A549 treated with RU486 at 1 μM for 4 hours (cell line): ENCODE measurements at places on chromosomes 5 and 9. TPM values are rescaled to one million over a fixed set of nuclear protein-coding genes. Genes with fewer than 3 reads are reported as not detected.

Gene TMEM167A
- total RNA-seq: 58.0 to 88.2 TPM (median 79.5 TPM) in 5 replicates

Gene ZNF367
- 3.3 to 7.3 TPM (median 6.4 TPM) in 5 replicates for total RNA-seq

Gene ARL15
- 2.0 to 6.3 TPM (median 5.0 TPM) in 5 replicates for total RNA-seq

Gene SELENOP
- 0.19 to 0.67 TPM (median 0.46 TPM) in 4 of 5 replicates, not detected in the other for total RNA-seq

Gene MACIR
- 16.3 to 21.4 TPM (median 20.2 TPM) in 5 replicates for total RNA-seq

Gene PPP3R2
- total RNA-seq: not detected in 5 replicates

Gene AQP3
- total RNA-seq: 15.9 to 27.5 TPM (median 22.9 TPM) in 5 replicates

Gene OGN
- total RNA-seq: not detected in 5 replicates

Gene IL3
- not detected in 5 replicates for total RNA-seq

Gene RASGRF2
- 1.8 to 2.5 TPM (median 2.1 TPM) in 5 replicates for total RNA-seq
